ENCODE measurements at places on chromosomes 2 and 18.

- no peak for DNase-seq
Measured at GRCh38 chr2:226661789-226662545, 137.7 kb downstream of the IRS1 start.

DNA sequence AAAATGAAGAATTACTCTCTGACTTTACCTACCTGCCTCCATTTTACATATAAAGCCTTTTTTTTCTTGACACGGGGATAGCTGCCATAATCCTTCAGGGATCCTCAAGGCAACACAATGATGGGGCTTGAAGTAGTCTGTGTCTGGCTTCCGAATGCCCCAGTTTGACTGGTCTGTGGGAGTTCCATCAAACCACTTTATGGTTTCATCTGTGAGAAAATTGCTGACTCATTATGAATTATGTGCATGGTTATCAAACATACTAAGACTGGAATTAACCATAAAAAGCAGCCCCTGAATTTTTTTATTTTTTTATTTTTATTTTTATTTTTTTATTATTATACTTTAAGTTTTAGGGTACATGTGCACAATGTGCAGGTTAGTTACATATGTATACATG lies 117.5 kb downstream of the PLA2R1 start:
- no peak for DNase-seq

DNA sequence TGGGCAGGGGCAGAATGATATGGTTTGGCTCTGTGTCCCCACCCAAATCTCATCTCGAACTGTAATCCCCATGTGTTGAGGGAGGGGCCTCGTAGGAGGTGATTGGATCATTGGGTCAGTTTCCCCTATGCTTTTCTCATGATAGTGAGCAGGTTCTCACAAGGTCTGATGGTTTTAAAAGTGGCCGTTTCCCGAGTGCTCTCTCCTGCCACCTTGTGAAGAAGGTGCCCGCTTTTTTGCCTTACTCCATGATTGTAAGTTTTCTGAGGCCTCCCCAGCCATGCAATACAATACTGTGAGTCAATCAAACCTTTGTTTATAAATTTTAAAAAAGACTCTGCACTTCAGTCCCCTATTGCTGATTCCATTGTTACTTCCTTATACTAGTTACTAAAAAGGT lies 82.9 kb upstream of the CDKL4 start:
- no peak for DNase-seq

DNA sequence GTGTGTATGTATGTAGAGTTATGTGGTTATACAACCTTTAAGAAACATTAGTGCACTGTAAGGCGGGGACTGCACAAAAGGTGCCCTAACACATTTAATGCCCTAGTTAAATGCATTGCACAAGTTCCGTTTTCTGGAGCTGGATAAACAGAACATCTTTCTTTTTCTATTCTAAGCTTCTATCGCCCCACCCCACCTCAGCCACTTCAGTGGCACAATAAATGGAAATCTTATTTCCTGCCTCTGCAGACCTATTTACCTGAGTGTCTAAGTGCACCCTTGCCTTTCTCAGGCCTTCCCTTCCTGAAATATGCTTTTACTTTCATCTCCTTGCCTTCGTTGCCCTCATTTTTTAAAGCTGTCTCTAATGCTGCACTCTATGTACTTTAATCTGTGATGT lies 123.5 kb downstream of the TANC1 start:
- DNase-seq = no peak

- no peak for DNase-seq
Measured at GRCh38 chr18:12005538-12006487, 24.5 kb downstream of the IMPA2 start.

DNA sequence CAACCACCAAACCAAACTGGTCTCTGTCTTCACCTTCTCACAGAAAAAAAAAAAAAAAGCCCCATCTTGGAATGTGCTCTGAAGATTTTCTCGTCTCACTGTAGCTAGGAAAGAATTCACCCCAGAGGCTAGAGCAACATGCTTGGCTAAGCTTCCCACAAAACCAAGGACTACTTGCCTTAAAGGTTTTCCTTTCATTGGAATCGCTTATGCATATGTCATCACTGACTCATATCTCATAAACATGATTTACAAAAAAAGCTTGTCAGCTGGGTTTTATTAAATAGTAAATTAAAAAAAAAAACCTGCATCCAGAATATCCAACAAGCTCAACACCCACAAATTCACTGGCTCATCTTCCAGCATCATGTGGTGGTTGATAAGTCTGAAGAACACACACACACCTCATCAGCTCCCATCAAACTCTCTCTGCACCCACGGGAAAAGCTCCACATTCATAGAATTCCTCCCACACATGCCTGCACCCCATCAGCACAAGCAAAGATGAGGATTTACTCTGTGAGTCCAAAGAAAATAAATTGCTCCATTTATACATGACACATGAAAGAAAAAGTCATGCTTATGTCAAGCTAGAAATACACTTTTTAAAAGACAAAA lies 182.0 kb upstream of the TRIB2 start:
- no peak for DNase-seq

DNA sequence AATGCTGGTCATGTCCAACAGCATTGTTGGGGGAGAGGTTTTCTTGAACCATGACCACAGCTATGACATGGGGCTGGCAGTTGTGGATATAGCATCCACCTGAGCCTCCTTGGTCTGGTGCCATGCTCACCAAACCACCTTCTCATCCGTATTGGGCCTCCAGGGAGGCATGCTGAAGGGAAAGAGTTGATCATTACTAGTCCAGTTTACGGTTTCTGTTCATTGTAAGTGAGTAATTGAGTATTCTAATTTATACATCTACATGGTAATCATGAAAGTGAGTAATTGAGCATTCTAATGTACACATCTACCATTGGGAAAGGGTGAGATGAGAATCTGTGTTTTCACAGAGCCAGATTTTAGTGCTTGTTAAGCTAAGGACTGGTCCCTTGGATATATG lies 6.8 kb downstream of the TMEM87B start:
- no peak for DNase-seq

GRCh38 chr2:105935063-105935462 lies 190.4 kb downstream of the NCK2 start:
- DNase-seq = no peak

Data from stimulated activated CD8-positive, alpha-beta memory T cell treated with anti-CD3 and anti-CD28 coated beads, Interleukin-12 subunit alpha, Interleukin-12 subunit beta, amount 100 ng/mL, for 4 hours (primary cell).